Motor neuron (in vitro differentiated cells): ENCODE measurements at places on chromosomes 5 and 9.

DNA sequence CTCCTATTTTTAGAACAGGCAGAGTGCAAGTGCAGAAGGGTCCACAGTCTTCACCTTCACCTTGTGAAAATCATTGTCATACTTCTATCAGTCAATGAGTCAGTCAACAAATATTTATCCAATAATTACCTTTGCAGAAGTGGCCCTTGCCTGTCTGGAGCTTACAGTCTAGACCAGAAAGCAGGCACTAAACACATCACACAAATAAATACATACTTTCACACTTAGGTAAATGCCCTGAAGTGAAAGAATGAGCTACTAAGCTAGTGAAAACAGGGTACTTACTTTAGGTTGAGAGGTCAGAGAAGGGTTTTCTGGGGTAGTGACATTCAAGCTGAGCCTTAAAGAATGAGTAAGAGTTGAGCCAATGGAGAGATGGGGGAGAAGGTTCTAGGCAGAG lies 421.9 kb upstream of the ADAMTSL1 start:
- ATAC-seq = no peak

- no peak for ATAC-seq
Observed at GRCh38 chr5:6875376-6875775, 162.1 kb downstream of the TENT4A start.

GRCh38 chr9:112841261-112841660 lies 49.4 kb downstream of the SLC46A2 start:
- ATAC-seq = no peak

DNA sequence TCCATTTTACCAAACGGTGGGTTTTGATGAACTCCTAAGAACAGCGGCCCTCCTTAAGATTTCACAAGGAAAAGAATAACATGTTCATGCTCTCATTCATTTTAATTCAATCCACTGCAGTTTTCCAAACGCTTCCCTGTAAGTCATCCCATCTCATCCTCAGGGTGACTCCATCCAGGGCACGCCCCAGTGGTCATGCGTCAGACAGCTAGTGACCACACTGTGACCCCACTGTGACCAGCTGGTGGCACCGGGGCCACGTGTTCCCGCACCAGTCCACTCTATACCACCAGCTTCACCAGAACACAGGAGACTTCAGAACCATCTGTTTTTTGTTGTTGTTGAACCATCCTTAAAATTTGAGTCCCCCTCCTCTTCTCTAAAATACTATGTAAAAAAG lies 14.3 kb downstream of the ATPSCKMT start:
- no peak for ATAC-seq

DNA sequence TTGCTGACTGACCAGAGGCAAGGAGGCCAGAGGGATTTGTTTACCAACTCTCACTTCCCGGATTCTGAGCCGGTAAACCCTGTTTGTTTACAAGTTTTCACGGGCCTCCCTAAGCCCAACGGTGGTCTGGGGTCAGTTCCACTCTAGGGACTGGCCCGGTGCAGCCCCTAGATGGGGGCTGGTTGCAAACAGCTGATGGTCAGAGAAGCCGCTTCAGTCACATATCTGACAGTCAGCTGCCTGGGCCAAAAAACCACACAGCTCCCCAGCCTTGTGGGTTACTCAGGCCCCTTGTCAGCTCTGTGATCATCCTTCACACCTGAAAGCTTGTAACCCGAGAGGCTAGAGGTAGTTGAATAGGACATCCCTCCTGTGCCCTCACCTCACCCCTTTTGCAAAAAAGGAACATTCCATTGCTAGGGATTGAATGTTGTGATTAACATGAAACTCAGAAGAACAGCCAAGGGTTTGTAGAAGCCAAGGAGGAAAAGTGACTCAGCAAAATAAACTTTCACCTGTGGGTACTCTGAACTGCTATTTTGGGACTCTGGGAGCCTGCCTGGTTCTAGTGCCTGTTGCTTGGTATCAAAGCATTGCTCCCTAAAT lies 40.4 kb downstream of the SAR1B start:
- ATAC-seq = no peak

DNA sequence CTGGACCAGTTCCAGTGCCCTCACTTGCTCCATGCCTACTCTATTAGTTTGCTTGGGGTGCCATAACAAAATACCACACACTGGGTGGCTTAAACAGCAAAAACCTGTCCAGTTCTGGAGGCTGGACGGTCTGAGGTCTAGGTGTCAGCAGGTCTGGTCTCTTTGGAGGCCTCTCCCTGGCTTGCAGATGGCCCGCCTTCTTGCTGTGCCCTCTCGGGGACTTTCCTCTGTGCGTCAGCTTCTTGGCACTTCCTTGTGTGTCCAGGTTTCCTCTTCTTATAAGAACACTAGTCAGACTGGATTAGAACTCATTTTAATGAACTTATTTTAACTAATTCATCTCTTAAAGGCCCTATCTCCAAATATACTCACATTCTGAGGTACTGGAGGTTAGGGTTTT lies 97.2 kb downstream of the CARTPT start:
- ATAC-seq = no peak

GRCh38 chr5:57338068-57338867 lies 144.3 kb downstream of the ACTBL2 start:
- no peak for ATAC-seq

DNA sequence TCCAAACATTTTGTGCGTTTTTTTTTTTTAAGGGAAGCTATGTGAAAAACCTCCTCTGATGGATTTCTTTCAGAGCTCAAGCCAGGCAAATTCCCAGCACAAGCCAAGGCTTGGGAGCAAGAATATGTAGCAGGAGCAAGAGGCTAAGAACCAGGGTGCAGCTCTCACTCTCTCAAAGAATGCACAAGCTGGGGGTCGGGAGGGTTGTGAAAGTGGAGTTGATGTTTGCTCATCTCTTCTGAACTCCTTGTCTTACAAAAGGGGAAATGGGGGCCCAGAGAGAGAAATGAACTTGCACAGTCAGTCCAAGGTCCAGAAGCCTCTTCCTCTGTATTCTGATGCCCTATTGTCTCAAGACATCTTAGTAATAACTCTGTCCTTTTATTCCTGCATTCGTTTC lies 7.7 kb upstream of the TRAF1 start:
- no peak for ATAC-seq

DNA sequence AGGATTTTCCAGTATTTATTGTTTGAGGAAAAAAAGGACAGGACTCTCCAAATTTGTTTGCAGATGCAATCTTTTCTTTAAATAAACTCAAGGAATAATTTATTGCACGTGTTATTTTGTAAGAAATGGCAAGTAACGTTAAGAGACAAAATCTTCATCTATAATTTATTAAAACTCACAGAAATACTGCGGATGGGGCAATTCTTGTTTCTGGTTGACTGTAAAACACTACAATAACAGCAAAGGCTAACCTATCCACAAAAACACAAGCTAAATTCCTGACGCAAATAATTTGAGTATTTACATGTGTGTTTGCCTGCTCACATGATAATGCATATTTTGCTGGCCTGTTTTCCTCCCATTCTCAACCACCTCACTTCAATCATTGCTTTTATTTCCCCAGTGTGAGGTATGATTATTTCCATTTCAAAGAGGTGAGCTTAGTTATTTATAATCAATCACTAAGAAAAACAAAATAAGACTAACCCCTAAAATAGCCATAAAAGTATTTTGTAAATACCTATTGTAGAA lies 619.4 kb downstream of the PDE4D start:
- ATAC-seq = no peak

GRCh38 chr5:40736103-40736875 lies 19.5 kb downstream of the TTC33 start:
- ATAC-seq = peak; percentile 62

DNA sequence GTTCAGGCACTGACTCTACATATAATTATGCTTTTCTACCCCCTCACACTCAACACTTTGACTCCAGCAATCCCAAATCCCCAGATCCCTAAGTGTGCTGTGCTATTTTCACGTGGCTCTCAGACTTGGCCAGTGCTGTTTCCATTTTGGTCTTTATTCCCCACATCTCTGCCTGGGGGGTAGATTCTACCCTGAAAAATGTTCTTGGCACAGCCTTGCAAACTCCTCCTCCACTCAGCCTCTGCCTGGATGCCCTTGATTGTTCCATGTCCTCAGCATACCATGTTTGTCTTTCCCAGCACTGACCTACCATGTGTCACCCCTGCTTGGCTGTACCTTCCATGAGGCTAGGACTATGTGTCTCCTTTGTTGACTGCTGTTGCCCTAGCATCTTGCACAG lies 43.0 kb downstream of the FXN start:
- no peak for ATAC-seq

- ATAC-seq = no peak
Observed at GRCh38 chr9:20014168-20014567, 225.3 kb upstream of the SLC24A2 start.

DNA sequence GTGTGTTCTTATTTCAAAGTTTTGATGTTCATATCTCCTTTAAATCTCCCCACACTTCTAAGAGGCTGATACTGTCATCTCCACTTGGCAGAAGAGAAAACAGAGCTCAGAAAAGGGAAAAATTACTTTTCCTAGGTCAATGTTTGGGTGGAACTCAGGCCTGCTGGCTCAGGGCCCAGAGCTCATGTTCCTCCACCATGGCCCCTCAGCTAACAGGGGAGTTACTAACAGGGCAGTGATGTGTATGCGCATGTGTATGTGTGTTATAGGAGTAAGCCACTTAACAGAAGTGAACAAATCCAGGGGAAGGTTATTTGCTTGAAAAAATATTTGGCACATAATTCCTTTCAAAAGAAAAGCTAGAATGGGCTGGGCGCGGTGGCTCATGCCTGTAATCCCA lies 2.5 kb downstream of the C1QTNF2 start:
- peak; percentile 69 for ATAC-seq
